ENCODE measurements at places on chromosomes 16 and 17.

DNA sequence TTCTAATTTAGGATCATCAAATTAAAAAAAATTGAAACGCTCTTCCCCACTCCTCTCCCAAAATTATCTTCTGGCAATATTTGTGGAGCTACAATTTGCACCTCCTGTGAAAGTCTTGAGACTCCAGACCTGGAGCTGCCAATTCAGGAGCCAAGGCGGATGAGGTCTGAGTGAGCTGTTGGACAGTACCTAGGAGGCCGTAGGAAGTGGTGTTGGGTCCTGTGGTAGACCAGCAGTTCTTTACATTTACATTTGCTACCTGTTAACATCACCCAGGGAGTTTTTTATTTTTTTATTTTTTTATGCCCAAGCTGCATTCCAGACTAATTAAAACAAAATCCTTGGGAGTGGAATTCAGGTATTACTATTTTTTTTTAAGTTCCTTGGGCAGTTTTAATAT, 271.0 kb downstream of the PHKB start:
- no peak for DNase-seq

GRCh38 chr16:27775254-27775653, 225.3 kb downstream of the KATNIP start:
- DNase-seq, result no peak

DNA sequence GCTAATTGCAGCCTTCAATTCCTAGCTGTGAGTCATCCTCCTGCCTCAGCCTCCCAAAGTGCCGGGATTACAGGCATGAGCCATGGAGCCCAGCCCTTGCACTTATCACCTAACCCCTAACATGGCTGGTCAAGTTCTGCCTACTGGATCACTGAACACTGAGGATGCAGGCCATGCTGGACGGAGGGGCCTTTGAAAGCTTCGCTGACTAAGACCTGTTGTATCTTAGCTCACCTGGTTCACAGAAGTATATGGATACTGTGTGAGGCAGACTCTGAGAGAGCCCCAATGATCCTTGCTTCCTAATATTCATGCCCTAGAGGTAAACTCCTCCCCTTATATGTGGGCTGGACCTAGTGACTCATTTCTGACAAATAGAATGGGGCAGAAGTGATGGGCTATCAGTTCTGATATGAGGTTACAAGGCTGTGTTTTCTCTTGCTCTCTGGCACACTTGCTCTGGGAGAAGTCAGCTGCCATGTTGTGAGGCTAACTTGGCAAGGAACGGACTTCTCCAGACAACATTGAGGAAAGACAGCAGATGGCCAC, 11.7 kb upstream of the TMIGD1 start:
- no peak for DNase-seq

DNA sequence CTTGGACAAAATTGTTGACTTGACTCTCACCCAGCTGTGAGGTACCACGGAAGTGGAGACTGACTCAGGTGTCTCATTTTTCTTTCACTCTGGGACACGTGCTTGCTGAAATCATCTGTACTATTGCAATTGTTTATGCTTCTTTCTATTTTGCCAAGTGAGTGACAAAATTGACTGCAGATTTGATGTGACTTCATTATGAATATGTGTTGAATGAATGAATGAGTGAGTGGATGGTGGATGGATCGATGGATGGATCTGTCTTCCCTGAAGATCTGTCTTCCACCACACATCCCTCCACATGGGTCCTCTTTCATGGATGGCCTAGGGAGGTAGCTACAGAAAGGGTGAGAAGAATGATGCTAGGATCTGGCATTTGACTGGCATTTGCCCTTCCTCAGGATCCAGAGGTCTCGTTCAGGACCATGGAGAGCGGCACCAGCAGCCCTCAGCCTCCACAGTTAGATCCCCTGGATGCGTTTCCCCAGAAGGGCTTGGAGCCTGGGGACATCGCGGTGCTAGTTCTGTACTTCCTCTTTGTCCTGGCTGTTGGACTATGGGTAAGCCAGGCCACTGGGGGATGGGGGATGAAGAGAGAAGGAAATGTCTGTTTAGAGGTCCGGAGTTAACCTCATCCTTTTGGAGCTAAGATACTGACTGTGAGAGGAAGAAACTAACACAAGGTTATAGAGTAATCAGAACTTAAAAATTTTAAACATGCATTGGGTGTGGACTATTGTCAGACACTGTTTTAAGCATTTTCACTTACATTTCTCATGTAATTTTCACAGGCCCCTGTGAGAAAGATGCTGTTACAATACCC, 12.7 kb downstream of the SLC5A11 start:
- DNase-seq, result peak; percentile 51

- no peak for DNase-seq
Observed at GRCh38 chr17:81334391-81334901, 39.3 kb upstream of the SLC38A10 start.

GRCh38 chr17:17416007-17416399, 60.8 kb upstream of the MED9 start:
- DNase-seq, result no peak

- DNase-seq, result peak; percentile 23
Observed at GRCh38 chr17:46984892-46985291, 5.8 kb upstream of the RPRML start.

- DNase-seq, result no peak
Observed at GRCh38 chr17:77879226-77879895, 79.1 kb upstream of the TNRC6C start.

- no peak for DNase-seq
Observed at GRCh38 chr17:339193-340061, 13.2 kb downstream of the RPH3AL start.

DNA sequence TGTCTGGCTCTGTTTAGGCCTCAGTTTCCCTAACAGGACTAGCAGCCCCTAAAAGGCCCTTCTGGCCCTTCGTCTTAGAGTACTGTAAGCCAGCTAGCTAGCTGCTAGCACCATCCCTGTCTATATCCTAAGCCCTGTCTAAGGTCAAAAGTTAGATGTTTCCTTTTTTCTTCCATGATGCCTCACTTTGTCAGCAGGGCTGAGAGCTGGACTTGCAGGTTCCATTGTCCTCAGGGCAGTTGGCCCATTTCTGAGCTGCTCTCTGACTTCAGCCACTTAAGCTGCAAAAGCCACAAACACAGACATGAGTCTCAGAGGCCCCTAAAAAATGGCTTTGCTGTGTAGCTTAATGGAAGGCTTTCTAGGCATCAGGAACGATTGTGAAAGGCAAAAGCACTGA, 187.7 kb downstream of the CBLN1 start:
- DNase-seq, result no peak

- no peak for DNase-seq
Observed at GRCh38 chr16:81148277-81148676, 52.1 kb upstream of the GCSH start.

GRCh38 chr17:40251576-40251975, 32.5 kb downstream of the WIPF2 start:
- peak; percentile 53 for DNase-seq

DNA sequence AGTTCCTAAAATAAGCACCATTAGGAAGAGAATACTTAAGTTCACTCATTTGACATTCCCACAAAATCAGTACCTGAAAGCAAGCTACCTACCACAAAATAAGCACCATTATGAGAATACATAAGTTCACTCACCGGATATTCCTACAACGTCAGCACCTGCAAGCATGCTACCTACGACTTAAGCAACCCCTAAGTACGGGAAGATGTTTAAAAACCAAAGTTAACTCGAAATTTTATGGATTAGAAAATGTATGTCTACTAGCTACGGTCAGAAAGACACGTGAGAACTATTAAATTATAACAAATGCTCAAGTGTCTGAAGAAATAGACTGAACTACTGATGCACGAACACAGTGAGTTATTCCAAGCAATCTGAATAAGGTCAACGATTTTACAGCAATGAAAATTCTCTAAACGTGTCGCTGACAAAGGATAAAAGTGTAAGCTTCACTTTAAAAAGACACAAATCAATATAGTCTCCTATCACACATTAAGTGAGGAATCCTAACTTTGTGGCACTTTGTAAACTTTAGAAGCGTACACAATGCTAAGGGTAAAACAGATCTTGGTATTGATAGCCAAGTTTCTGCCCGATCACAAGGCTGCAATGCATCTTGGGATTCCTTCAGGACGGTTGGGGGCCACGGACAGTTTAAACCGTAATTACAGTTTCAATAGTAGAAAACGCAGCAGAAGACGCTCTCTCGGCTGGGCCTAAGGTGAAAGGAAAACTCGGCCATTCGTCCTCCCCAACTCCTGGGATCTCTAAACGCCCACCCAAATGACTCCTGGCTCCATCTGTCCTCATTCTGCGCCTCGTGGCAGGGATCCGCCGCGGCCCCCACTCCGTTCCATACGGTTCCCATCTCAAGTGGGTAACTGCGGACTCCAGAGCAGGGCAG, 1.3 kb downstream of the GSPT1 start:
- peak; percentile 16 for DNase-seq

GRCh38 chr16:78836802-78837491, 737.5 kb downstream of the WWOX start:
- no peak for DNase-seq

DNA sequence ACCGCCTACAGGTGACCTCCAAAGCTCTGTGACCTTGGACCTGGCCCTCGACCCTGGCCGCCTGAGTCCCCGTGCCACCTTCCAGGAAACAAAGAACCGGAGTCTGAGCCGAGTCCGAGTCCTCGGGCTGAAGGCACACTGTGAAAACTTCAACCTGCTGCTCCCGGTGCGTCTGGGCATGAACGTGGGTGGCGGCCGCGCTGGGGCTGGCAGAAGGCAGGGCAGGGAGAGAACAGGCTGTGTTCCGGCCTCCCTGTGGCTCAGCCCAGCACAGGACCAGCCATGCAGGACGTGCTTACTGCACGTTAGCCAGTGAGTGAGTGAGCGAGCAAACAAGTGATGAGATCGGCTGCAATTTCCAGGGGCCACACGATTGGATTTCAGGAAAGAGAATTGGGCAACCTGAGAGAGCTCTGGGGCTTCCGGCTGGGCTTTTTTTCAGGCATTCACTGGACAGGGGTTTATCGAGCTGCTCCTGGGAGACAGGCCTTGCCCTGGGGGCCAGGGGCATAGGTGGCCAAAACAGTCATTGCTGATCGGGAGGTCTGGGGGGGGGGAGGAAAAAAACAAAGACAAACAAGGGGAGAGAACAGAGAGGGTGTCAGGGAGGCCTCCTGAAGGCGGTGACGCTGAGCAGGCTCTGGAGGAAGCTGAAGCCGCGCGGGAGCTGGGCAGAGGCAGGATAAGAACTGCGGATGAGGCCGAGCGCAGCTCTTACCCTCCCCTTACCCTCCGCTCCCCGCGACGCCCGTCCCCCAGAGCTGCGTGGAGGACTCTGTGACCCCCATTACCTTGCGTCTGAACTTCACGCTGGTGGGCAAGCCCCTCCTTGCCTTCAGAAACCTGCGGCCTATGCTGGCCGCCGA, 16.9 kb downstream of the ITGAX start:
- no peak for DNase-seq

Measured in hindlimb muscle (tissue), 1 donor.